ENCODE measurements at places on chromosomes 12 and 14.
A peak's percentile ranks its signal among the peaks of the same experiment; 100 is the strongest.

GRCh38 chr12:94329366-94329765 is 130.3 kb downstream of the CEP83 start:
- DNase-seq: no peak

- no peak for DNase-seq
These were observed 134.2 kb upstream of the PWP1 start for GRCh38 chr12:107551434-107551833.

DNA sequence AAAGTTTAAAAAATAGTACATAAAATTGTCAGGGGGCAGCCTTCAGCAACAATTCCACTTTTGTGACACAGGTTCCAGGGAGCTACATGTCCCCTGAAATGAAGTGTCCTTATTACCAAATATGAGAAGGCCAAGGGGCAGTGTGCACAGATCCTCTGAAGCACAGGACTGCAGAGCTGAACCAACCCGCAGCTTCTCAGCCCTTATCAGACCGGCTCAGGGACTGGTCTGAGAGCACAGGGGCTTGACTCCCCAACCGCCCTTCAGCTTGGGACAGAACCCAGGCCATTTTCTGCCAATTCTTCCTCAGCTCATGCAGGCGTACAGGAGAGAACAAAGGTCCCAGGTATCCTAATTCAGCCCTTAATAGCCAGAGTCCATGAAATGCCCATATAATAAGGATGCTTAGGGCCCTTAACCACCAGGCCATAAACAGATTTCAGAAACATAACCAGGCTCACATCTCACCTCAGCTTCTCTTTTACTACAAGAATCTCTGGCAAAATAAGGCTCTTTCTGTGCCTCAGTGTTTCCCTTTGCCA is 221.3 kb downstream of the ANO2 start:
- DNase-seq: no peak

GRCh38 chr14:103737432-103738045 is 21.9 kb downstream of the ZFYVE21 start:
- no peak for DNase-seq

GRCh38 chr14:21840765-21841164 is 167.1 kb upstream of the OR4E1 start:
- no peak for DNase-seq

DNA sequence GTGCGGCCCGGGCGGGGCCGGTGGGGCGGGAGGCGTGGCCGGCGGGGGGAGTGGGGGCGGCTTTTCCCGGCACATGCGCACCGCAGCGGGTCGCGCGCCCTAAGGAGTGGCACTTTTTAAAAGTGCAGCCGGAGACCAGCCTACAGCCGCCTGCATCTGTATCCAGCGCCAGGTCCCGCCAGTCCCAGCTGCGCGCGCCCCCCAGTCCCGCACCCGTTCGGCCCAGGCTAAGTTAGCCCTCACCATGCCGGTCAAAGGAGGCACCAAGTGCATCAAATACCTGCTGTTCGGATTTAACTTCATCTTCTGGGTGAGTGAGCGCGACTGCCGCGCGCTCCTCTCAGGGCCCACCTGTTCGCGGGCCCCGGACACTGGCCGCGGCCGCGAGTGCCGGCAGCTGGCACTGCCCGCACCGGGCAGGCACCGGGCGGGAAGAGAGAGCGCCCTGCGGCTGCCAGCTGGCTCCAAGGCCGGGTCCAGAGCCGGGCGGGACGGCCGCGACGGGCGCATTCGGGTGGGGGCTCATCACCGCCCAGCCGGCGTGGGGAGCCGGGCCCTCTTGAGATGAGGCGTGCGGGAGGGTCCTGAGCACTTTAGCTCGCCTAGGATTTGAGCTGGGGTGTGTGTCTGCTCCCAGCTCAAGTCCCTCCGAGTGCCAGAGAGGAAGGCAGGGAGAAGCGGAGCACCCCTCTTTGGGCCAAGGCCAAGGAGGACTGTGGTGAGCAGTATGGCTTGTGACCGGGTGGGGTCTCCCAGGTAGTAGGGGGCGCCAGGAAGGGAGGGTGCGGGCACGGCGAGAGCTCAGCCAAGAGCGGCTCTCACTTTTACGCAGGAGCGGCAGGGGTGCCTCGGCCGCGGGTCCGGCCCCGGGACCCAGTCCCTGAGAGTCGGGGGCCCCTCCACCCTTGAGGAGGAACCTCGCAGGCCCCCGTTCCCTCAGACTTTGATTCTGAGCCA is at the start of gene CD9:
Gene CD9 (plus strand): TSS at position 145 of the 957 bp plus-strand sequence. CDS start 100 bp downstream, at position 245.
- DNase-seq: peak; percentile 76

Data from RWPE1 (cell line).